ENCODE measurements at places on chromosomes 7 and 10.

GRCh38 chr7:86908948-86909347, 150.5 kb downstream of the ELAPOR2 start:
- no peak for DNase-seq

DNA sequence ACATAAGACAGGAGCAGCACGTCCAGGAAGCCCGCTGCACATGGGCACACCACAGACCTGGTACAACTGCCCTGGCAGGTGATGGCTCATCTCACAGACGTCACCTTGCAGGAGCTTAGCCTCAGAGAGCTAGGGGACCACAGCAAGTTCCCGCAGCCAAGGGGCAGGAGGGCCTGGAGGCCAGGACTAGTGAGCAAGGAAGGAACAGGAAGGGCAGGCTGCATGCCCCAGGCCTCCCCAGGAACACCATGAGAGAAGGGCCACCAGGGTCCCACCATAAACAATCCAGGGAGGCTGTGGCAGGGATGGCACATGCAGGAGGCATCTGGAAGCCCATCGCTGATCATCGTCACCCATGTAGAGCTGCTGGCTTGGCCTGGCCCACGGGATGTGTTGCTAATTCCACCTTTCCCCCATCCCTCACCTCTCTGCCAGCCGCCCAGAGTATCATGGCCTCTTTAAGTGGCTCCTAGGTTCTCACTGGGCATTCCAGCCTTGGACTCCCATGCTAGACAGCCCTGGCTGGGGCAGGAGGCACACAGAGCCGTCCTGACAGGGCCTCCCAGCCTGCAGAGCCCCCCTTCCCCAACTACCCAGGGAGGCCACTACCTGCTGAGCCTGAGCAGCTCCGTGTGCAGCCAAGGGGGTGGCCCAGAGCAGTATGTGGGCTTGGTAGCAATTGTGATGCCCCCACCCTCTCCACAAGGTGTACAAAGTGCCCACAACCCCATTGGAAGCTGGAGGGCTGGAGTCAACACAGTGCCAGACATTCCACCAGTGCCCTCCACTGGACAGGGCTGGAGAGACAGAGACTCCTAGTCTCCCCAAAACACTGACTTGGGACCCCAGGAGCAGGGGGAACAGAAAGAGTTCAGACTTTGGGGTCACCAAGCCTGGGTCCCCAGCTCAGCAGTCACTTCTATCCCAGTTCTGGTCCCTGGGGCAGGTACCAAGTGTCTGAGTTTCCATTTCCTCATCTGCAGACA, 35.5 kb downstream of the GRID1 start:
- DNase-seq, result no peak

DNA sequence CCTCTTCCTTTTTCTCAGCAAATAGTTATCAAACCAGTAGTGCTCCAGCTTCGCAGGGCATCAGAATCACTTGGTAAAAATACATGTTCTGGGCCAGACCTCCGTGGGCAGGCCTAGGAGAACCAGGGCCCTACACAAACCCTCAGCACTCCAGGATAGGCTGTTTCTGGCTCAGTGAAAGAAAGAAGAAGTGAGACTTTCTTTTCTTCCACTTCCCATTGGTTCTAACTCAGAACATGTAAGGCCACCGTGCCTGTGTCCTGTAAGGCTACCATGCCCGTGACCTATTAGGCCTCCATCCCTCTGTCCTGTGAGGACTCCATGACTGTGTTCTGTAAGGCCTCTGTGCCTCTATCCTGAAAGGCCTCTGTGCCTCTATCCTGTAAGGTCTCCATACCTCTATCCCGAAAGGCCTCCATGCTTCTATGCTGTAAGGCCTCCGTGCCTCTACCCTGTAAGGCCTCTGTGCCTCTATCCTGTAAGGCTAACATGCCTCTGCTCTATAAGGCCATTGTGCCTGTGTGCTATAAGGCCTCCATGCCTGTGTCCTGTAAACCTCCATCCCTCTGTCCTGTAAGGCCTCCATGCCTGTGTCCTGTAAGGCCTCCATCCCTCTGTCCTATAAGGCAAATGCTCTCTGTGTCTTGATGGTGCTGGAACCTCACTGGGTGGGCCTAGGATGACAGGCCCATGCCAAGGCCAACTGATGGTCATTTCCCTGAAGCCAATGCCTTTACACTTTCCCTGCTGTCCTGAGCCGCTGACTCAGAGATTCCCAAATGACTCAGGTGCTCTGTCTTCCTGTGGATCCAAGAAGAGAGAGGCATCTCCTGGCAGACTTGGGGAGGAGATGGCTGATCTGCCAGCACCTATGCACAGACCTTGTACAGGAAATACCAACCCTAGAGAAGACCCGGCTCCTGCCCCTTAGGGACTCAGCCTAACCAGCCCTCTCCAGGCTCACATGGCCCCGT, 96.6 kb upstream of the CACUL1 start:
- no peak for DNase-seq

GRCh38 chr7:48471196-48471595, 299.9 kb downstream of the ABCA13 start:
- no peak for DNase-seq

DNA sequence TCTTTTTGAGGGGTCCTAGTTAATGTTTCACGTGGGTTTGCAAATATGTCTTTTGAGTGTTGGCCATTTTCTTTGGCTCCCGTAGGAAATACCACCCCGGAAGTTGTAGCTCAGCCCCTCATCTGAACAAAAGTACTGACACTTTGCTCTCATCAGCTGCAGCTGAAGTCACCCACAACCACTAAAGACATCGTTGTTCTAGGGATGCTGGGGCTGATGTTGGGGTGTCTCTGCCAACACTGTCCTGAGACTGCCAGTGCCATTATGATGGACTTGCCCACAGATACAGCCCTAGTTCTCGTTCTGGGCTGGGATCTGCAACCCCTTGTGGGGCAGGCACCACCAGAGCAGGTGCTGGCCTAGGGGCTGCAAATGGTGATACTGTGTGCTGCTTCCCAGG, 82.6 kb upstream of the ARHGAP21 start:
- no peak for DNase-seq
